ENCODE measurements at places on chromosomes 3 and 15.

GRCh38 chr3:141335531-141336061 is 32.7 kb upstream of the ZBTB38 start:
- no peak for DNase-seq

DNA sequence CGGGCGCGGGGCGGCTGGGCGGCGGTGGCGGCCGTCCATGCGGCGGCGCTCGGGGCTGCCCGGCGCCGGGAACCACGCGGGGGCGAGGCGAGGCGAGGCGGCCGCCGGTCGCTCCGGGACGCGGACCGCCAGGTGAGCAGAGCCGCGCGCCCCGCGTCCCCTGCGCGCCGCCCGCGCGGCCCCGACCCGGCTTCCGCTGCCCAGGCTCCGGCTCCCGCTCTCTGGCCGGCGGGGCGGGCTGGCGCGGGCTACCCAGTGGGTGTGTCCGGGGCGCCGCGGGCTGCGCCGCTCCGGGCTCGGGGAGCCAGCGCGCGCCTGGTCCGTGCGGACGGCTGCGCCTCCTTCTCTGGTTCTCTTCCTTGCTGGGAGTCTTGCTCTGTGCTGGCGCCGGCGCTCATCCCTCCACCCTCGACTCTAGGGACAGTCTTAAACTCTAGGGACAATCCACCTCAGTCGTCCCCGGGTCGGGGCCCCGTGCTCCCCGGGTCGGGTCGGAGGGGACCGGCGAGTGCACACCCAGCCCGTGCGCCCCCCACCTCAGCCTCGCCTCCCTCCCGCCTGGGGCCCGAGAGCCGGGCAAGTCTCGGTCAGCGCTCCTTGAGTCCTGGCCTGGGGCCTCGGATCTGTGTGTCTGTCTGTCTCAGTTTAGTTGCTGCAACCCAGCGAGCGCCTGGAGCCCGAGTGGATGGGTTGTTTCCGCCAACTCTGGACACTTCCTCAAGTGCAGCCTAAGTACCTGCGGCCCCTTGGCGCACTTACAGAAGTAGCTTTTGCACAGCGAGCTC is 488 bp downstream of the THSD4 start:
- no peak for DNase-seq

GRCh38 chr15:100073982-100074381 is 267.8 kb downstream of the ADAMTS17 start:
- DNase-seq, result no peak

DNA sequence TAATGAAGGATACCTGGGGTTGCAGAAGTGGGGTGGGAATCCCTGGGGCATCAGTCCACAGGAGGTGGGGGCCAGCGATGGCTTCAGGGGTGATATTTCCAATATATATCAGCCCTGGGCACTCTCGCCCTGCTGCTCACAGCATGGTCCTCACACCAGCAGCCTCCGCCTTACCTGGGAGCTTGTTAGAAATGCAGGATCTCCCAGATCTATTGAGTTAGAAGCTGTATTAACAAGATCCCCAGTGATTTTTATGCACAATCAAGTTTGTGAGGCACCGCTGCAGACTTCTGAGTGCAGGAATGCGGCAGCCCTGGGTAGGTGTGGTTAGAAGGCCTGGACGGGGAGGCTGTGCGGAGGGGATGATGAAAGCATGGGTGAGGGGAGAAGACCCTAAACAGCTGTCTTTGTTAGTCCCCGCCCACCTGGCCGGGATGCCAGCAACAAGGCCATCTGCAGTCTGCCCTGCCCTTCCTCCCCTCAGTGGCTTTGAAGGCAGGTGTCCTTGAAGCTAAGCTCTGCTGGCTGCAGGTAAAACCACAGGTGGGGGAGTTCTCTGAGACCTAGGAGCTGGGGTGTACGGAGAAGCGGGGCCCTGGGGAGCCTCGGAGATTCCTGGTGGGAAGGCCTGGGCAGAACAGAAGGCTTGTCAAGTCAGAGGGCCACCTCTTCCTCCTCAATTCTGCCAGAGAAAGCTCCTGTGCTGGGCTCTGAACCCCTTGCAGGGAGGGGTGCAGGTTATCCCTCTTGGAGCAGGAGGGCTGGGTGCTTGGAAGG is 11.4 kb downstream of the FAM107A start:
- no peak for DNase-seq

DNA sequence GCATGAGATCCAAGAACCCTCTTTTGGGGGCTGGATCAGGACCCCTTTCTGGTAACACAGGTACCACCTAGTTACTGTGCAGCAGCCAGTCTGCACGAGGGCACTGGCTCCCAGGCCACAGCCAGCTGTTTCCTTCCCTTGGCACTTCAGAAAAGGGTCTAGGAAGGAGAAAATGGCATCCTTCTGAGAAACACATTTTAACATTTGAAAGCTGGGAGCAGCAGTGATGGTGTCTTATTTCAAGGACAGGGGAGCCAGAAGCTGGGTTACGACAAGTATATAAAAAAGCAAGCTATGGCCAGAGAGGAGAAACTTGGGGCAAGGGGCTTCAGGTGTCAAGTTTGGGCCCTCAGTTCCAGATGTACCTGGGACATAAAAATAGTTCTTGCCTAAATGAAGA is 282.8 kb downstream of the CTNNB1 start:
- DNase-seq, result no peak

DNA sequence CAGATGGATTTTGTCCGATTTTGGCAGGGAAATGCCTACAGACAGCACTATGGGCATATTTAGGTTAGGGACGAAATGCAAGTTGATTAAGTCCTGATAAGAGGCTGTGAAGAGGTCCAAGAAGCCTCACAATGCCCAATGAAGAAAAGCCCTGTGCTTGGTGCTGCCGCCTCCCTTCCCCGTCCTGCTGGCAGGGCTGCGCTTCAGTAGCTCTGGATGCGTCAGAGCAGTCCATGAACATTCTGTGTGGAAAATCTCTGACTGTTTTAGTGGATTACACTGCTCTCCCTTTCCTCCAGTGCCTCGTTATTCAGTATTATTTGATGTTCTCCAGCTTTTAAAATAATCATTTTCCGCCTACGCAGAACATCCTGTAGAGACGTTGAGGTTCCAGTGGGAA is 39.6 kb downstream of the MLH1 start:
- DNase-seq, result no peak
